Stimulated activated CD8-positive, alpha-beta memory T cell treated with anti-CD3 and anti-CD28 coated beads, Interleukin-2, amount 100 ng/mL, for 1 hour (primary cell): ENCODE measurements at places on chromosomes 6 and 20.

- no peak for DNase-seq
Observed at GRCh38 chr6:159059141-159059540, 14.3 kb upstream of the TAGAP start.

GRCh38 chr6:48024956-48025355 lies 86.0 kb downstream of the PTCHD4 start:
- DNase-seq, result no peak

DNA sequence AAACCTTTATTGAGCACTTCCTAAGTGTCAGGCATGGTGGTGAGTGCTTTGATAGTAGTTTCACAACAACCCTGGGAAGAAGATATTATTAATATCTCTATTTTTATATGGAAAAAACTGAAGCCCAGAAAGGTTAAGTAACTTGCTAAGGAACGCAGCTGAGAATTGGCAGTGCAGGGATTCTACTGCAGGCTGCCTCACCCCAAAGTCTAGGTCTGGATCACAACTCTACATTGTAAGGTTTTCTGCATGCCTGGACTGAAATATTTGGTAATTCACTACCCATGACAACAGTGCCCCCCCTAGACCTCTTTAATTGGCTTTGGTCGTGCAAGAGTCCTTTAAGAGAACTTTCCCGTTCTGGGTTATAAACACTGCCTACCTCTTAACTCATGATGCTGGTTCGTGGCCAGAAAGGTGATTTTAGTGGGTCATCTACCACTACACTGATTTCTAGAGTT lies 67.1 kb upstream of the KCNQ5 start:
- DNase-seq, result no peak

DNA sequence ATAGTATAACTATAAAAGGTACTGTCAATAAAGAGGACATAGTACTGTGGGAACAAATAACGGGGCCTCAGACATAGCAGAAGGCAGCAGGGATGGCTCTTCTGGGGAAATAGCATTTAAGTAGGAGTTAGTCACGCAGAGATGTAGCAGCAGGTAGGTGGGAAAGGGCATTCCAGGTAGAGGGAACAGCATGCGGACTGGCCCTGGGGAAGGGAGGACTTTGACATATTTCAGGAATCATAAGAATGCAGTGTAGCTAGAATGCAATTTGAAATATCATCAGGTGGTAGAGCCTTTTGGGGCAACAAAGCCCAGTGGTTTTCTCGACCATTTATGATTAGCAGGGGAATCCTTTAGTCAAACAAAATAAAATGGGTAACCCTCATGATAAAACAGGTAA lies 191.1 kb downstream of the SLC24A3 start:
- DNase-seq, result no peak

DNA sequence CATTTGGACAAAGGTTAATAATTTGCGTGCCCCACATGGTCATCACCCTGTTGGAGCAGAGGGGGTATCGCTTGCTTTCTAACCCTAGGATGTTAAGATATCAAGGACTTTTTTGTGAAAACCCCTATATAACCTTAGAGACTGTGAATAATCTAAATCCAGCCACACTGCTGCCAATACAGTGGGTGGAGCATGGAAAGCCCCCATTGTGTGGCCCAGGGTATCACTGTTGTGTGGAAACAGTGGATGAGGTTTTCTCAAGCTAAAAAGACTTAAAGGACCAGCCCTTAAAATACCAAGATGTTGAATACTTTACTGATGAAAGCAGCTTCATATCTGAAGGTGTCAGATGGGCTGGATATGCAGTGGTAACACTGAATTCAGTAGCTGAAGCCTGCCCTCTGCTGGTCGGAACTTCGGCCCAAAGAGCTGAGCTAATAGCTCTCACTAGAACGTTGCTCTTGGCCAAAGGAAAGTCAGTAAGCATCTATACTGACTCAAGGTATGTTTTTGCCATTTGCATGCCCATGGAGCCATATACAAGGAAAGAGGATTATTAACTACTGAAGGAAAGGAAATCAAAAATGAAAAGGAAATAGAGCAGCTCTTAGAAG lies 695.2 kb downstream of the PHF3 start:
- DNase-seq, result no peak

DNA sequence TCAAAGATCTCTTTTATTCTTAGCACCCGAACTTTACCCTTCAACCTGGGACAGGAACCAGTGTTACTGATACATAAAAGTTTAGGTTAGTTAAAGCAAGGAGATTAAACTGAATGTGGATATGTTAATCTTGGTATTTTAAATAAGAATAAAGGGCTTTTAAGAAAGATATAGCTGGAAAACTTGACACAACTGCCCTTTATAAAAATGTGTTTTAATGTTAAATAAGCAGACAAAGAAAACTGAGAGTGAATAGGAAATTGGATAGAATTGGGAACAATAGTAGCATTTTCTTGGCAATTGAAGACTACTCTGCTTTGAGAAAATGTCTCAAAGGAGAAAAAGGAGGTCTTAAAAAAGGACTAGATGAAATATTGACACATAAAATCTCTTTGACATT lies 45.9 kb upstream of the CRISP1 start:
- no peak for DNase-seq

DNA sequence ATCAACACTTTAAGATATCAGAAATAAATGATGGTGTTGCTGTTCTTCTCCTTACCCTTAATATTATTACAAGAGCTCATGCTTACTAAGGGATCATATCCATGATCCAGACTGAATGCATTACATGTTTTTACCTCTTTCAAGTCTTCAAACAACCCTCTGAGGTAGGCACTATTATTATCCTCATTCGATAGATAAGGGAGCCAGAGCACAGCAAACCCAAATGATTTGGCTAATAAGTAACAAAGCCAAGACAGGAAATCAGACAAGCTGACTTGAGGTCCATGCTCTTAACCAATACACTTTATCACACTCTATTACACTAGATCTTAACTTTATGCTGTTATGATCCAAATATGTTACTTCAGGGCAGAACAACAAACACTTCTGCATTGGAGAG lies 145.9 kb downstream of the RALGAPA2 start:
- no peak for DNase-seq

DNA sequence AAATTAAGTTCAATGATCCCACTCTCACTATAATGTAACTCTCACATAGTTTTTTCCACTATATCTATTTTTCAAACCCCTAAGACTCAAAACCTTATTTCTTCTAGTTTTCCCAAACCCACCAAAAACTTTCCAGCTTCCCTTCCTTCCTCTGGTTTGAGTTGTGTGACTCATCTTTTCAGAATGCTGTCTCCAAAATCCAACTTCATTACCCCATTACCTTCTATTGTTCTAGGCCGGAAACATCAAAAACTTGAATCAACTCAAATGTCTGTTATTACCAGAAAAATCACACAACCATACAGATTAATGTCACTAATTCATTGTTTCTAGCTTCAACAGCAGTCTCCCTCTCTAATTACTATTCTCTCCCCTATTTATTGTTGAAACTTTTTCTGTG lies 1090.3 kb downstream of the HACE1 start:
- DNase-seq, result no peak

GRCh38 chr6:44735630-44735963 lies 348.1 kb downstream of the CDC5L start:
- no peak for DNase-seq

DNA sequence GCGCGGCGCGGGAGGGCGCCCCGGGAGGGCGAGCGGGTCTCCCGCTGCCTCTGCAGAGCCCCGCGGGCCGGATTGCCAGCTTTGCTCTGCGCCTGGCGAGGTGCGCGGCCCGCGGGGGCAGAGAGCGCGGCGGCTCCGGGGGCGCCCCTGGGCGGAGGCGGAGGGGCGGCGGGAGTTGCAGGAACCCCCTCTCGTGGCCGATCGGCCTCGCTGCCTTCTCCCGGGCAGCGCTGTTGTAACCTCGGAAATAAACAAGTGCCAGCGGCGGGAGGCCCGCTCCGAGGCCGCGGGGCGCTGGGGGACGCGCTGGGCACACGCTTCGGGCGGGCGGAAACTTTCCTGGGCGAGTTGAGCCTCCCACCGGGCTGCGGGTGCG lies 1.2 kb downstream of the CDH4 start:
- DNase-seq, result no peak
